Brain (organoid and tissue), 16 donors: ENCODE measurements at places on chromosomes 4 and X.

DNA sequence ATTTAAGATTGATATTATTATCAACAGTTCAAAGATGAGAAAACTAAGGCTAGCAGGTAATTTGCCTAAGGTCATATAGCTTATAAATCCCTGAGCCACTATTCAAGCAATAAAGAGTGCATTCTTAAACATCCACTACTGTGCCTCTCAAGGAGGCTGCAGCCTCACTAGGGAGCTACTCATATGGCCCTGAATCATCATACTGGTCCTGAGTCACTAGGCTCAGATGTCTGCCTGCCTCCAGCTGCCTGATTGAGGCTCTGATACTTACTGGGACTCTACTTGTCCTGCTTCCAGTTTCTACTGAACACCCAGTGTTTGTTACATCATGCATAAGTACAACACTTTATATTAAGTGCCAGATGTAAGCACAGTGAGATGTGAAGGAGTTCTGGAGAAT is 110.7 kb downstream of the AASDH start:
- no peak for DNase-seq

- no peak for DNase-seq
Observed at GRCh38 chr4:10013722-10014121, 7.6 kb downstream of the SLC2A9 start.

DNA sequence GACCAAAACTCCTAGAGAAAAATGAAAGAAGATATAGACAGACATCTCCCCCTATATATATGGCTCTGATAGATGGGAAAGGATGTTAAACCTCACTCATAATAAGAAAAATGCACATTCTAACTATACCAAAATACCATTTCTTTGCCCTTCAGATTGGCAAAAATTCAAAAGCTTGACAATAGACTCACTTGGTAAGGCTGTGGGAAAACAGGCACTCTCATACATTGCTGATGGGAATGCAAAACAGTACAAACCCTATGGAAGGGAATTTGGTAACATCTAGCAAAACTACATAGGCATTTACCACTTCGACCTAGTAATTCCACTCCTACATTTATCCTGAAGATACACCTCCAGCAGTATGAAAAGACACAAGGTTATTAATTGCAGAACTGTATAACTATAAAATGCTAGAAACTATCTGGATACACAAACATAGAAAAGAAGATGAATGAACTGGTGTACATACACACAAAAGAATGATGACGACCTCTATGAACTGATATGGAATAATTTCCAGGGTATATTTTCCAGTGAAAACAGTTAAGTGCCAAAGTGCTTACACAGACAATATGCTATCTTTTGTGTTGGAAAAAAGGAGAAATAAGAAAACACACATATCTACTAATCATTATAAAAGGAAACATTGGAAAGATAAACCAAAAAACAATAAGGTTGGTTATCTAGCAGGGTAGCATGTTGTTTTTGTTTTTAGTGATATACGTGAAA is 48.5 kb downstream of the WDFY3 start:
- DNase-seq: no peak

DNA sequence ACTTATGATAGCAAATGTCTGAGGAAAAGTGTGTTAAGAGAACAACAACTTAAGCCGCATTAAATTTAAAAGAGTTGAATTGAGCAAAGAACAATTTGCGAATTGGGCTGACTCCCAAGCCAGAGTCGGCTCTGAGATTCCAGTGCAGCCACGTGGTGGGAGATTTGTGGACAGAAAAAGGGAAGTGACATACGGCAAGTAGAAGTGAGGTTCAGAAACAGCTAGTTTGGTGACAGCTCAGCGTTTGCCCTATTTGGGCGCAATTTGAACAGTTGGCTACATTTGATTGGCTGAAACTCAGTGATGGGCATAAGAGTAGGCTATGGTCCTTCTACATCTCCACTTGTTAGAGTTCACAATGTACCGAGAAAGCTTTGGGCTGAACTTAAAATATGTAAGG is 124.0 kb downstream of the PRKX start:
- DNase-seq: no peak

DNA sequence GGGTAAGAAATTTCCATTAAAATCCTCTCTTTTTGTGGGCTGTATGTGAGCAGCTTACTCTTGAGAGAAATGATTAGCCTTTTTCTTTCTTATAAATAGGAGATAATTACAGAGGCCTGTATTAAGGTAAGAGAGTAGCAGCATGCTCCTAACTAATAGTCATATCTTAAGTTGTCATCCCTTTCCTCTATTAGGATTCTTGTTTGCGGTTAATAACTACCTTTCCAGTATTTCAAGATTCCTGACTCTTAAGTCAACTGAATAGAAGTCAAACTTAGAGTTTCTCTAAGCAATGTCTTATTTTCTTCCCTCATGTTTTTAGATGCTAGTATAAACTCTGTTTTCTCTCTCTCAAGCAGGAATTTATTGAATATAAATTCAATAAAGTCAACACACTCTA is 139.9 kb upstream of the GPRIN3 start:
- DNase-seq: no peak
